ENCODE measurements at places on chromosomes 2 and 18.

GRCh38 chr2:196219671-196220070 lies 48.3 kb upstream of the STK17B start:
- no peak for DNase-seq

DNA sequence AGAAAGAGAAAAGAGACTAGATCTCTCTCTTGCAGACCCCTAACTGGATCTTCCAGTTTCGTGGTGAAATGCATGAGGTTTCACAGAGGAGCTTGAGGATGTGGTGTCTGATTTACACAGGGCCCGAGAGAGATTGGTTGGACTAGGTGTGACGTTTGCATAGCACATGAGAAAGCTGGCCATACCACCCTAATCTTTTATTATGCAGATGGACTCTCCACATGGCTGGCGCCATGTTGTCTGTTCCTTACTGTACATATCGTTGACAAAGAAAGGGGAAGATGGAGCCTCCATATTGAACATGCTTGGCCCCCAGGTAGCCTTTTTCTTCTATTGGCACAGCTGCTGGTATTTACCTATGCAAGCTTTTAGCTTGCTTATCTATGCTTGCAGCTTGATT lies 27.5 kb upstream of the PGAP1 start:
- DNase-seq: peak; percentile 31

DNA sequence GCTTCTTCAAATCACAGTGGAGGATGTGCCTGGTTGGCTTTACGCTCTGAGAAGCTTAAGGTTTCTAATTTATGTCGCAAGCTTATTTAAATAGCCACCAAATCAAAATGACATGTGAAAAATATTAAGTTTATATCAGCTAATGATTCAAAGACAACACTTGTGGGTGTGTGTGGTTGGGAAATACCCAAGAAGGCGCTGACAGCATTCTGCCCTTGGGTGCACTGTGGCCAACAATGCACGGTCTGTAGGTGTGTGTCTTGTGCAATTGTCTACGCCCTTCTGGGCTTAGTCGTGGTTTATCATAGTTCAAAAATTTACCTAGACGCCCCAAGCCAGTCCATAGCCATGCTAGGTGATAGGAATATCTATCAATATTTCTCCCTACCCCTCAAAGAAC lies 60.9 kb downstream of the KCTD1 start:
- DNase-seq: no peak

- no peak for DNase-seq
Observed at GRCh38 chr2:165248238-165248637, 9.0 kb downstream of the SCN2A start.

- DNase-seq: no peak
Observed at GRCh38 chr18:24669015-24669414, 208.6 kb downstream of the HRH4 start.

- no peak for DNase-seq
Observed at GRCh38 chr2:233542507-233542906, 24.1 kb downstream of the USP40 start.

DNA sequence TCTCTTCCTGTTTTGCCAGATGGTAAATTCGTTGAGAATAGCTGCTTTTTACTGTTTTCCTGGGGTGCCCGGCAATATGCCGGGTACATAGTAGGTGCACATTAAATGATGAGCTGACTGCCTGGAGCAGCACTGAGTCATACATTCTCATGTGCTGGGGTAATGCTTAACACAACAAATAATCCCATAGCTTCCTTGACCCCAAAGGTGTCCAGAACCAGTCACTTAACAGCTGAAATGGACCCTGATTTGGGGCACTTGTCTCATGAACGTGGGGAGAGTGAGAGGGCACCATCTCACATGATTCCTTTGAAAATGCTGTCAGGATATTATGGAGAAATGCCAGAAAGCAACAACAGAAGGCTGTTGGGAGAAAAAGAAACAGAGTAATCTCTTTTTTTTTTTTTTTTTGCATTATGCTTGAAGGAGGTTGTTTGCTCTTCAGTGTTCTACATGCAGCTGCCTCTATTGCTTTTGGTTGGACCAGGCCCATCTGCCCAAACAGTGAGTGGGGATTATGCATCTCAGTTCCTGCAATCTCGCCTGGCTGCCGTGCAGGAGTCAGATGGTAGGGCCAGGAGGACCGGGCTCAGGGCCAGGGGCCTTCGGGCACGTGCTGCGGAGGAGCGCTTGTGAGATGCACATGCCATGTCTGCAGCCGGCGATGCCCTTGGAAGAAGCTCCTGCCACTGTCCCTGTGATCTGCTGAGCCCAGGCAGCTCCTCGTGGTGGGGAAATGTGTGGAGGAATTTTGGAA lies 162.1 kb downstream of the SH3RF3 start:
- no peak for DNase-seq

GRCh38 chr2:59726228-59727120 lies 827.0 kb downstream of the BCL11A start:
- DNase-seq: no peak

GRCh38 chr2:74249406-74250122 lies 51.1 kb downstream of the MTHFD2 start:
- DNase-seq: no peak

DNA sequence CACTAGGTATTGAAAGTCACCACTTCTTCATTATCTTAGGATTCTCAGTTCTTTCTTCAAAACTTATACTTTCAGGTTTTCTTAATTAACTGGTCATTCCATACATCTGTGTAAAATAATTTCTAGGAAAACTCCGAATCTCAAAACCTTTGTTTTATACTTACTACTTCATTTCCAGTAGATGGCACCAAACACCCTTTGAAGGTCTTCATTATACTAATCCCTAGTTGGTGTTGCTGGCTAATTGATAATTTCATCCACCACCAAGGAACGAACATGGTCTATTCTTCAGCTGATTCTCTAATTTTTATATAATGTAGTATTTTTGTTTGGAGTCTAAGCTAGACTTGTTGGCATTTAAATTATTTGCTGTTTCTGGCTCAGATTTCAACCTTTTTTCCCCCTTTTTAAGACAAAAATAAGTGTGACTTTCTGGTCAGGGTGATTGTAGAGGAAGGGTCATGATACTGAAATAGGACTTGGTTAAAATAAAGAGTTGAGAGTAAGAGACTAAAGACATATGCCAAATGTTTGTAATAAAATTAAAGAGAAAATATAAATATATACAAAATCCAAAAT lies 2.8 kb upstream of the MXD1 start:
- DNase-seq: peak; percentile 5

GRCh38 chr18:6748241-6748640 lies 18.7 kb downstream of the ARHGAP28 start:
- no peak for DNase-seq

DNA sequence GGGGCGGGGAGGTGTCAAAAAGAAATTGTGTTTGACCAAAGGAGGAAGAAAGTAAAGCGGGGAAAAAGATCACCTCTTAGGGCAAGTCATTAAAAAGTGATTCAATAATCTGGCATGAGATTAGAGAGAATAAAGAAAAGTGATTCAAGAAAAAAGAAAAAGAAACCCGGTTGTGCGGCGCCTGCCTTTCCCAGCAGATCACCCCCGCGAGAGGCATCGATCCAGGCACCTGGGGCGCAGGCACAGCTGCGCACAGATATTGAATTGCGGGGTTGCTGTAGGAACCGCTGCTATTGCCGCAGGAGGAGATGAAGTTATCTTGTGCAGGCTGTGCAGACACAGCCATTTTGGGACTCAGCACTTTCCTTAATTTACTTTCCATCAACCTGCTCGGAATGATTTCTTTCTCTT lies 71.2 kb downstream of the PLB1 start:
- no peak for DNase-seq

DNA sequence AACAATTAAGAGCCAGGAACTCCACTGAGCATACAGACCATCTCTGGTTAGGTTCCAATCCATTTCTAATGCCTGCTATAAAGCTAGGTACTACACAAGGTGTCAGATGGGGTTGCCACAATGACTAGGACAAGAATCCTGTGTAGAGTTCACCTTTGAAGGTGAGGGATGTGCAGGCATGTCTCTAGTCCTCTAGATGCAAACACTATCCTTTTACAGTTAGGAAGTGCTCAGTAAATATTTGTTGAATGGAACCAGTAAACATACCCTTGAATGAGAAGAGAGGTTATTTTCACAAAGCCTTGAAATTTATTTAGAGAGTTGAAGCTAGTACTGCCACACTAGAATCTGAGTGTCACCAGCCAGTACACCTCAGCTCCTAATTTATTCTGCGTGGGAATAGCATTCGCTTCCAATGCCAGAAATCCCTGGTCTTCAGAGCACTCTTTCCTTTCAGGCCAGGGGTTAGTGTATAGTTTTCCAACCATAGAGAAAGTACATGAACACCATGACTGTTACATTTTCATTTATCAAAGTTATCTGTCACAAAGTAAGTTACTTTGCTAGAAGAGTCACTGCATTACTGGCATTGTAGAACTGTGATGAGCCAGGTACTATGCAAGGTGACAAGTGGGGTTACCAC lies 48.3 kb downstream of the STAT1 start:
- no peak for DNase-seq

DNA sequence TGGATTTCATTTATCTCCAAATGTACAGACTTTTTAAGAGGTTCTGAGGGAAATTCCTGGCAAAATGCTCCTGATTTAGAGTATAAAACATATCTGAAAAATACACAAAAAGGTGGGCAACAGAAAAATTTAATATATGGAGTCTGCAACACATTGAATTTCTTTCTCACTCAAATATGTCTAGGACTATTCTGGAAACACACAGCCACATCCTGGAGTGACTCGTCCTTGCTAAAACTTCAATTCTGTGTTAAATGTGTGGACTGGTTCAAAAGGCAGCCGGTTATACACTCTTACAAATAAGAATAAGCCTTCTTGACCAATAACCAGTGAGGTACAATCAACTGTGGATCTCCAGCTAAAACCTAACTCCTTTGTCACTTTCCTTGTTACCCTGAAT lies 44.1 kb upstream of the RND3 start:
- DNase-seq: no peak

GRCh38 chr2:134307334-134307733 lies 53.5 kb downstream of the MGAT5 start:
- no peak for DNase-seq

- DNase-seq: no peak
Observed at GRCh38 chr2:101362316-101362715, 25.0 kb downstream of the CREG2 start.

DNA sequence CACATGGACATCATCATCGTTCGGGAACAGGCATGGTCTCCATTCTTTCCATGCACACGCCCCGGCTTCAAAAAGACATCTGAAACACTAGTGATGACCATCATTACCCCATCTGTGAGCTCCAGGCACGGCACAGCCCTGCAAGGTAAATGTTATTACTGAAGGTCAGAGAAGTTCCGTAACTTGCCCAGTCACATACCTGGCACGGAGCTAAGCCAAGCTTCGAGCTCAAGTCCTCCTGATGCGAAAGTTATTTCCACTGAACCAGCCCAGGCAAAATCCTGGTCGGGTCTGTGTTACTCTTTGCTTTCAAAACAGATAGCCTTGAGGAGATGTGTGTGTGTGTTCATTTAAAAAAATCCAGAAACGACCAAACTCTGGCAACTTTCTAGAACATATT lies 22.8 kb downstream of the FHL2 start:
- DNase-seq: no peak

DNA sequence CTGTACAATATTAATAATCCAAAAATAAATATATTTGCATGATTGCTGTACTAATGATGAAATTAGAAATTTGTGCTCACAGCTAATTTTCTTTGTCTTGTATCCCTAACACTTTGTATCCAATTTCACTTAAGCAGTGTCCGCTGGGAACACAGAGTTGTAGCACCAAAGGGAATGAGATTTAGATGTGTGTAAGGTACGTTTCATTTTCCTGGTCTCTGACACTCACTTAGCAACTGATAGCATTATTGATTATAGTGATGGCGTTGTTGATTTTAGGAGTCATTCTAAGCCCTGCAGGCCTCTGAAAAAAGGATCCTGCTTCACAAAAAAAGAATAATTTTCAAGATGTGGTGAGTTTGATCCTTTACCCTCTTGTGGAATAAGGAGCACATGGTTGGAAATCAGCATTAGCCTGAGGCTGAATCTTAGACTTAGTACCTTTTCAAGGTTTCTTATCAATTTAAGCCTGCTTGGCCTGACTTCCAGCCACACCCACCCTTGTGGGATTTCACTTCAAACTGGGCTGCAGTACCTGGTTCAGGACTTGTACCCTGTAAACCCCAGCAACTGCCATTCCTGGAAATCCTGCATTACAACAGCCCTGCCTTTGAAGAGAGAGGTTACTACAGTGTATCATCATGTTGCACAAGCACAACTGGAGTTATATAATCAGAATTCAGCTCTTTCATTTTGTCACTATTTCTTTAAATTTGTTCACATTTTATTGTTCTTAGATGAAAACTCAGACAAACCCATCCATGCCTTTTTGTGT lies 116.2 kb downstream of the RND3 start:
- DNase-seq: no peak

- DNase-seq: no peak
Observed at GRCh38 chr2:111117598-111118480, 2.9 kb upstream of the BCL2L11 start.

DNA sequence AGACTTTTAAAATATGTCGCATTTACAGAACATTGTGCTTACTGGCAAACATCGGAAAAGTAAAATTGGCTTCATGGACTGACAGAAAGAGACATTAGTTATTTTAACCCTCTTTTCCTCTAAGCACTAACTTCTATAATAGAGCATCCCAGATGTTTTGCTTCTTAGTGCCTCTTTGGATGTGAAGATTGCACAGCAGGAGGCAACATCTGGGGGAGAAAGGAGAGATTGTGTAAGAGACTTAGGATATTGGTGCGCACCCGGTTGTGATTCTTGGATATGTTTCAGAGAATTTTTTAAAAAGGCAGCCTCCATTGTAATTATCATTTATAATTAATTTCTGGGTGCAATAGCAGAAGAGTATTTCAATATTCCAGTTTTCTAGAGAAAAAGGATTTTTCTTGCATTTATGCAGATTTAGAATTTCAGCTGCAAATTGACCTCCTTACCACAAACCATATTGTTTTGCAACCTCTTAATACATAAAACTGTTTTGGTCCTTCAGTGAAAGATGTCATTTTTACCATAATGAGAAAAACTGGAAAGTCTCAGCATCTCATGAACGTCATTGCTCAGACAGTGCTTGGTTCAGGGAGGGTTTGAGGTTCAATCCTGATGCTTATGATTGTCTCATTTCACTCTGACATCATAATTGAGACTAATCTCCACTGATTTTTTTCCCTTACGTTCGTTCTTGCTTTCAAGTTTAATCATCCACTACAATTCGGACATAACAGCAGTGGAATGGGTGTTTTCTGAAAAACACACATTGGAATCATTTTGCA lies 404.3 kb downstream of the ZNF521 start:
- DNase-seq: no peak

- DNase-seq: no peak
Observed at GRCh38 chr18:295756-296490, 28.1 kb upstream of the THOC1 start.

Data from NCI-H510A (cell line).